ENCODE measurements at places on chromosomes 2 and 18.

- DNase-seq = no peak
Observed at GRCh38 chr2:13578547-13578946, 861.8 kb downstream of the TRIB2 start.

- no peak for DNase-seq
Observed at GRCh38 chr2:239033801-239034560, 186.1 kb downstream of the TWIST2 start.

- DNase-seq = no peak
Observed at GRCh38 chr2:198782734-198783133, 675.0 kb downstream of the SATB2 start.

DNA sequence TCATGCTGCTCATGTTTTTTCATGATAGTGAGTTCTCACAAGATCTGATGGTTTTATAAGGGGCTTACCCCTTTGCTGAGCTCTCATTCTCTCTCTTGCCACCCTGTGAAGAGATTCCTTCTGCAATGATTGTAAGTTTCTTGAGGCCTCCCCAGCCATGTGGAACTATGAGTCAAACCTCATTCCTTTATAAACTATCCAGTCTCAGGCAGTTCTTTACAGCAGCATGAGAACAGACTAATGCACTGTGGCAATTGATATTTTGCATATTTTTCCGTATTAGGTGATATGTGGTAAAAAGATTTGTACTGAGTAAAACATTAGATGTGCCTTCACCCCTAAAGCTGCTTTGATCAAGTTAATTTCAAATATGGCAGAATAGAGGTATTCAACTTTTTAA is 48.8 kb downstream of the RAB27B start:
- no peak for DNase-seq

- no peak for DNase-seq
Observed at GRCh38 chr2:18045230-18045629, 166.8 kb downstream of the KCNS3 start.

- DNase-seq = no peak
Observed at GRCh38 chr2:10126632-10127026, 4.1 kb downstream of the RRM2 start.

DNA sequence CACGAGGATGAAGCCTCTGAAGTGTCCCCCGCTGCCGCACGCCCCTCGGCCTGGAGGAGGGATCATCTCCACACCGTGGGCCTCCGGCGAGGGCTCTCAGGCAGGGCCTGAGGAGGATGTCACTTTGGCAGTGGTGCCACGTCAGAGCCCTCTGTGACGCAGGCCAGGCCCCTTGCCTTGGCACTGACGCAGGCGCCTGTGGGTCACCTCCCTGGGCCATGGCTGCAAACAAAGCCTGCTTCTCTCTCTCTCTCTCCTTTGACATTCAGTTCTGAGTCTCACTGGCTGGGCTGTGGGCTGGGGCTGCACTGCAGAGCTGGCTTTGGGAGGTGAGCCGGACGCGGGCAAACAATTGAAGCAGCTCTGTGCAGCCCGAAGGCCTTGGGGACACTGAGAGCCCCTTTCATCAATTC is 273.7 kb downstream of the TWIST2 start:
- DNase-seq = peak; percentile 30

- DNase-seq = no peak
Observed at GRCh38 chr2:43429369-43429768, 166.5 kb downstream of the THADA start.

DNA sequence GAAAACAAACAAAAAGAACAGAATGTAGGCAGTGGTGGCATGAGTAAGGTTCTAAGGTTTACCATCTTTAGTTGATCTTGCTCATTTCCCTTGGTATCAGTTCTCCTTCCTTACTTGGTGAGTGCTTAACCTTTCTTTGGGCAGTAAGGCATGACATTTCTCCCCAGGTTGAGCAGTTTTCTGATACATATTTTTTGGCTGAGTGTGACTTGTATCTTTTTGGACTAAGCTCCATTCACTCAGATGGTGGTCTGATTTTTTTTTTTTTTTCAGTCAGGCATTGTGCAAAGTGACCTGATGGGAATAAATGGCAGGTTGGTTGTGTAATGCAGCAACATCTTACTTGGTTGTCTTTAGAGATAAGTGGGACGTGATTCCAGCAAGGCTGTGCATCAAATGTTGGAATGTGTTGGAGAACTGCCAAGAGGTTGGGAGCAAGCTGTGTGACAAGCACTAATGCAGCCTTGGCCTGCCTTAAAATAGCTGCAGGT is 15.1 kb downstream of the SPTBN1 start:
- DNase-seq = no peak

- DNase-seq = no peak
Observed at GRCh38 chr2:8554296-8554806, 127.5 kb upstream of the ID2 start.

GRCh38 chr2:66441581-66442320 is 6.8 kb downstream of the MEIS1 start:
- no peak for DNase-seq

DNA sequence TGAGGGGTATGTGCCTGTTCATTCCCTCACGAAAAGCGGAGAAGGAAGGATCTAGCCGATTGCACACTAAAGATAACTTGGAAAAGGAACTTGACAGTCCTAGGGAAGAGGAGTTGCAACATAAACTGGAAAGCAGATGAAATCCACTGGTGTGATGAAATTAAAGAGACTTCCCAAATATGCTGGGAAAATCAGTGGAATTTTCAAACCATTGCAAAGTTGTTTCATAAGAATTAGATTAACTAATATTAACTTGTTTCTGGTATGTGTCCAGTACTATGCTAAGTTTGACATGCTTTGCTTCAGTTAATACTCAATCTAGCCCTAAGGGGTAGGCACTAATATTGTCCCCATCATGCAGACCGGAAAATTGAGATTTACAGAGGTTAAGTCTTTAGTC is 222.7 kb downstream of the IKZF2 start:
- no peak for DNase-seq

DNA sequence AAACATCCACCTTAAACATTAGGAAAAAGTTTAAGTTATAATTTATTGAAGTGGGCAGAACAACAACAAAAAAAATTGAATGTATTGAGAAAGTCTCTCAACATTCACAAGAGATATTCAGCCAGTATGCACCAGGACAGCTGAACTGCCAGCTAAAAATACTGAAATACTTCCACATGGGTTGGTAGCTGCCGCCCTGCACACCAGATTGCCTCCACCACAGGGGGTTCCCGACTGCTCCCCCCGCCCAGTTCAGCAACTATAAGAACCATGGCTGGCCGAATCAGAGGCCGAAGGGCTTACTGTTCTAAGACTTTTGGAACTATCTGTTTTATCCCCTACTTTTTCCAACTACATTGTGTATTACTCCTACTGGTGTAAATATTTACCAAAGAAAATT is 150.0 kb upstream of the LRP1B start:
- DNase-seq = no peak

DNA sequence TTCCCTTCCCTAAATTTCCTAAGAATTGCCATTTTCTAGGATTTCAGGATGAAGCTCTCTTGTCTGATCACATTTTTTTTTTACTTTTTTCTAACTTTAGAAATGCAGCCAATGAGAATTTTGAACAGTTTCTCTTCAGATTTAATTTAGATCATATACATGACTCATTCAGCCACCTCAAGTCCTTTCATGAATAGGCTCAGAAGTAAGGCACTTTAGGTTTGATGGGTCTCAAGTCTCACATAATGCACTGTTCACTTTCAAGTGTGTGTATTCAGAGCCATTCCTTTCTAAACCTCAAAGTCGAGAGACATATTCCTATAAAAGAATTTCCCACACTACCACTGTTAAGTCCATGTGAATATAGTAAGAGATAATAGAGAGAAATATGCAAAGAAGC is 614.1 kb upstream of the VRK2 start:
- no peak for DNase-seq

- DNase-seq = no peak
Observed at GRCh38 chr2:69628325-69629021, 15.1 kb downstream of the AAK1 start.

- DNase-seq = no peak
Observed at GRCh38 chr2:55419233-55419678, 400 bp downstream of the CCDC88A start.

DNA sequence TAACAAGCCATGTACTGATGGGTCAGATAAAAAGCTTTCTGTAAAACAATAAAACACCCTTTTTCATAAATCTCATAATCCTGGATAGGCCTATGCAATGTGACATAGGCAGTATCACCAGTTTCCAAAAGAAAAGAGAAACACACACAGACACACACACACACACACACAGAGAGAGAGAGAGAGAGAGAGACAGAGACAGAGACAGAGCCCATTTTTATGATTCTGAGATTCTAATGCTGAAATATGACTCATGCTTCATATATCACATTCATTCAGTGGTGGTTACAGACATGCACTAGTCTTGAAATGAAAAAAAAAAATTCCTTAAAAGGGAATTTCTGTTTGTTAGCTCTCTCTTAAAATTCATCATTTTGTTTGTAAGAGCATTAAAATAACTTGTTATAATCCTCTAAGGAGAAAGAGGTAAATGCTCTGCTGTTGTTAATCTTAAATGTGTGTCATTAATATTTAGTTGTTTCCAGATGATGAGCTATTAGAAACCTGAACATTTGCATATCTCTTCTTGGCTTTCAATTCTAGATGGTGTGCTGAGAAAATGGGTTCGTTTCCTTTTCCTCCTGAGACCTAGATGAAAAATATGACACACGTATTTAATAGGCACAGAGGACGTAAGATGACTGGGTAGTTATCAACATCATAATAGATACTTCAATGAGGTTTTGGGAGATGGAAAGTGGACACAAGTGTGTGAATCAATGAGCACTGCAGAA is 1598.7 kb upstream of the ACVR2A start:
- no peak for DNase-seq
